A549 treated with CORT108297 at 1 μM for 4 hours (cell line): ENCODE measurements at places on chromosomes 1 and 21. TPM values are rescaled to one million over a fixed set of nuclear protein-coding genes. Genes with fewer than 3 reads are reported as not detected.

EFNA1 gene
- 32.8 to 53.9 TPM (median 38.3 TPM) in 5 replicates for total RNA-seq

AGRN gene
- 79.5 to 139 TPM (median 135 TPM) in 5 replicates for total RNA-seq

UBE2U gene
- not detected in 5 replicates for total RNA-seq

FCRL5 gene
- not detected in 5 replicates for total RNA-seq

TTC4 gene
- total RNA-seq, result 27.1 to 39.1 TPM (median 28.3 TPM) in 5 replicates

MYCL gene
- 0.61 to 1.4 TPM (median 1.3 TPM) in 5 replicates for total RNA-seq

CELA3A gene
- total RNA-seq, result not detected in 5 replicates

TINAGL1 gene
- 0.45 to 0.92 TPM (median 0.72 TPM) in 5 replicates for total RNA-seq

VAV3 gene
- total RNA-seq, result 1.0 to 2.1 TPM (median 1.4 TPM) in 5 replicates

SOD1 gene
- total RNA-seq, result 370 to 441 TPM (median 392 TPM) in 5 replicates

GNAT2 gene
- total RNA-seq, result 0.09 TPM in 1 of 5 replicates, not detected in the others

DIPK1A gene
- 8.1 to 10.1 TPM (median 9.7 TPM) in 5 replicates for total RNA-seq

KCNE2 gene
- not detected in 5 replicates for total RNA-seq

HES5 gene
- not detected in 5 replicates for total RNA-seq

OPTC gene
- not detected in 5 replicates for total RNA-seq

SRRM1 gene
- 31.8 to 57.6 TPM (median 41.8 TPM) in 5 replicates for total RNA-seq

CAMK2N1 gene
- 36.9 to 49.6 TPM (median 45.4 TPM) in 5 replicates for total RNA-seq

NHLH1 gene
- total RNA-seq, result 0.23 to 0.74 TPM (median 0.37 TPM) in 5 replicates

SIK1 gene
- total RNA-seq, result 8.7 to 21.2 TPM (median 15.9 TPM) in 5 replicates

LAMC1 gene
- 81.5 to 128 TPM (median 107 TPM) in 5 replicates for total RNA-seq
